ENCODE measurements at places on chromosomes 6 and 20.

- DNase-seq: no peak
Observed at GRCh38 chr6:41630946-41631345, 7.3 kb upstream of the MDFI start.

GRCh38 chr20:24872291-24873024 lies 76.6 kb upstream of the CST7 start:
- no peak for DNase-seq

DNA sequence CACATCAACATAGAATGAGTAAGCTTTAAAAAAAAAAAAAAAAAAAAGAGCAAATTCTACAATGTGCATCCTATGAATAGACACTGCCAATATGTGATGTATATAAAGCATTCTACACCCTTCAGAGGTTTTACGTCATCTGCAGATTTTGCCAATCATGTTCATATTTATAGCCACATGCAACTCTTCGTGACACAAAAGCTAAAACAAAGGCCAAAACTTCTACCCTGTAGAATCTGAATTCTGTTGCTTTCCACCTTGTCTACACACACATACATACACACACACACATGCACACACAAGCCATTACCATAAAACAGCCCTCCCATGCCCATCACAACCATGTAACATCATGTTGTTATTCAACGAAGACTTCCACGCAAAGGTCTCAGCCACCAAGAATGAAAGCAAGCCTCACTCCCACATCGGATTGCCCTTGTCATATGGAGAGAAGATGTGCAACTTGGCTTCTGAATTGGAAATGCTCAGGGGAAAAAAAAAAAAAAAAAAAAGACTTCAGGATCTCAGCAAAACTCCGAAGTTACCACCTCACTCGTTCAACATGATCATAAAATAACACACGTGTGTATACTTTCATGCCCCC lies 479.4 kb upstream of the JARID2 start:
- no peak for DNase-seq

DNA sequence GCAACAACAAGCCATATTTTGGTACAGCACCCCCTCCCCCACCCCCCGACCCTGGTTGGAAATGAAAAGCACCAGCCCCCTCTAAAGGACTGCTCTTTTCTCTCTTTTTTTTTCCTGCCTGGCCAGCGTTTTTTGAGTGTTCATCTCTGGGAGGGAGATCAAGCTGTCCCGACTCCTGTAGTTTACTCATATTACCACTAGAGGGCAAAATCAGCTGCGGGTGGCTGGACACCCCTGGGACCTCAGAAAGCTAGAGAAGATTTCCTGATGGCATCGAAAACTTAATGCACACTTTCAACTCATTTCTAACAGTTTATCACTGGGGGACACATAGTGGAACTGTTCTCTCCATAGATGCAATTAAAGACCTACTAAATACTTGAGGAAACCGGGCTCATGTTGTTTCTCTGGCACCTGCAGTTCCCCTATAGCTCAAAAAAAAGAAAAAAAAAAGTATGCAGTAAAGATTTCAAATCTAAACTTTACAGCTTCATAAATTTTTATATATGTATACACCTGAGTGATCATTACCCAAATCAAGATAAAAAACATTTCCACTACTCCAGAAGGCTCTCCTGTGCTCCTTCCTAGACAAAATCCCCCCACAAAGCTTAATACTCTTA lies 24.4 kb downstream of the CNBD2 start:
- DNase-seq: no peak

GRCh38 chr6:84687431-84687830 lies 77.0 kb downstream of the TBX18 start:
- no peak for DNase-seq

GRCh38 chr6:105179244-105180065 lies at the start of gene POPDC3:
Gene POPDC3, minus strand, starts transcription at chr6:105180014. Its CDS starts 18,105 bp downstream, at chr6:105161909.
- no peak for DNase-seq

GRCh38 chr20:17873410-17874270 lies 95.0 kb downstream of the SNX5 start:
- no peak for DNase-seq

Data from type B pancreatic cell (in vitro differentiated cells).